ENCODE measurements at places on chromosomes 16 and 17.

DNA sequence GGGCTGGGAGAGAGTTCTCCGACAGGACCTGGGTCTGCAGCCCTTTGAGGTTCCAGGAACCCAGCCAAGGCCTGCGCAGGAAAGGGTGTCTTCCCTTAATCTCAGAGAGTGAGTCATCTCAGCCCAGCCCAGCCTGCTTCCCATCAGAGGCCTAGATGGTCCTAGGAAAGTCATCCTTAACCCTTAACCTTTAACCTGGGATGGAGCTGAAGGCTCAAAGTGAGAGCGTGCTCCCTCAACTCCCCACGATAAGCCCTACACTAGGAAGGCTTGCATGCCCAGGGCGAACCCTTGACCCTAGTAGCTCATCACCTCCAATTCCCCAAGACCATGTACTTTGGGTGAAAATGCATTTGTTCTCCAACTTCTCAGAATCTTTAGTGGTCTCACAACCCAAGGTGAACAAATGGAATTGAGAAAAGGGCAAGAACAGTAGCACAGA, 4.8 kb upstream of the ATXN7L3 start:
- no peak for DNase-seq

DNA sequence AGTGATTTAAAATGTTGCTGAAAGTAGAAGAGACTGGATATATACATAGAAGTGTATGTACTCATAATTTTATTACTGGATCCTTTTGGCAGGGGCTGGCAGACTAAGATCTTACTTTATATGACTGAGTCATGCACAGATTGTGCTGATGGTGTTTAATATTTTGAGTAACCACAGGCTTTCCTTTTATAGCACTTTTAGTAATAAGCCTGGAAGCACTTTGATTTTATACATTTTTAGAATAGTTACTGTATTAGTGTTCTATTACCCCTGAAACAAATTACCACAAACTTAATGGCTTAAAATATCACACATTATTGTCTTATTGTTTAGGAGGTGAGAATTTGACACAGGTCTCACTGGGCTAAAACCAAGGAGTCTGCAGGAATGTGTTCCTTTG, 113.4 kb upstream of the CDH8 start:
- no peak for DNase-seq

DNA sequence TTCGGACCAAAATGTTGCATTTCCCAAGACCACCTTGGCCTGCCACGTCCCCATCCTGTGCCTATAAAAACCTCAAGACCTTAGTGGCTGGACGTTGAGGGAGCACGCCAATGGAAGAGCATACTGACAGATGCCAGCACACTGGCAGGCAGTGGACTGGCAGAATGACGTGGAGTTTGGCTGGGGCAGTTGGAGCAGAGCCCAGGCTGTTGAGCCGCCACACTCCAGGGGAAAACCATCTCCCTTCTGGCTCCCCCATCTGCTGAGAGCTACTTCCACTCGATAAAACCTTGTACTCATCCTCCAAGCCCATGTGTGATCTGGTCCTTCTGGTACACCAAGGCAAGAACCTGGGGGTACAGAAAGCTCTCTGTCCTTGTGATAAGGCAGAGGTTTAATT, 494.1 kb downstream of the CDH11 start:
- no peak for DNase-seq

DNA sequence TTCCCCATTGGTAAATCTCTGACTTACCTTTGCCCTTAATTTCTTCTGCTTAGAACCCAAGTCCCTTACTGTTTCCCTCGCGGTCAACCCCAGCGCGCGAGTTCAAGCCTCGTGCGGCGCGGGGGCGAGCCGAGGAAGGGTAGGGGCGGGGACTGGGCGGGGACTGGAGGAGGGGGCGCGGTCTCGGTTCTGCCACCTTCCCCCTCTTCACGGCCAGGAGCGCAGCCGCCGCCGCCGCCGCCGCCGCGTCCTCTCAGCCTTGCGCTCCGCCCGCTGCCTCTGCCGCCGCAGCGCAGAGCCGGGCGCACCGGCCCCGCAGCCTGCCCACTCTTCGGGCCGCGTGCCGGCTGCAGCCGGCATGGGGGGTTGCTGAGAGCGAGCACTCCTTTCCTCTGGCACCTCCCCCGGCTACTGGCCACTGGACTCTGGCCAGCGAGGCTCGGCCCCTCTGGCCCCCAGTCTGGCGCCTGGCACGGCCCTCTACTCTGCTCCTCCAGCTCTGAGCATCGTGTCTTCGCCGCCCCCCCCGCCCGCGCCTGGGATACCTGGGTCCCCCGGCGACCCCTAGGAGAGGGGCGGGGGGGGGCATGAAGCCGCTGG, at the start of gene RAPGEFL1:
TSS of gene RAPGEFL1 (plus strand) at position 196 of the 600 bp plus-strand sequence. CDS start at position 588, 392 bp downstream.
- peak; percentile 83 for DNase-seq

DNA sequence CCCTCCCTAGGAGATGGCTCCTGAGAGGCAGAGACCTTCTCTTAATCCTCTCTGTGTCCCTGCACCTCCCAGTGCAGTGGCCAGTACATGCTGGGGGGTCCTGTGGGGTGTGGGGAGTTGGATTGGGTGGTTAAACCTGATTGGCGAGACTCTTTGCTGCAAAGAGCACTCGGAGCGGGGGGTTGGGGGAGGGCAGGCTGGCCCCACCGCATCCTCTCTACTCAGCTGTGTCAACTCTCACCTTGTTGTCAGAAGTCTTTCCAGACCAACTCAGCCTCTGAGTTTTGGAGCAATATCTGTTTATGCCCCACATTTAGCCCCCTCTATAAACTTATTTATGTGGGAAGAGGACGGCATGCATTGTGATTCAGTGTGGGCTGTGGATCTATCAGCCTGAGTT, 40.0 kb downstream of the SMARCE1 start:
- DNase-seq, result no peak

DNA sequence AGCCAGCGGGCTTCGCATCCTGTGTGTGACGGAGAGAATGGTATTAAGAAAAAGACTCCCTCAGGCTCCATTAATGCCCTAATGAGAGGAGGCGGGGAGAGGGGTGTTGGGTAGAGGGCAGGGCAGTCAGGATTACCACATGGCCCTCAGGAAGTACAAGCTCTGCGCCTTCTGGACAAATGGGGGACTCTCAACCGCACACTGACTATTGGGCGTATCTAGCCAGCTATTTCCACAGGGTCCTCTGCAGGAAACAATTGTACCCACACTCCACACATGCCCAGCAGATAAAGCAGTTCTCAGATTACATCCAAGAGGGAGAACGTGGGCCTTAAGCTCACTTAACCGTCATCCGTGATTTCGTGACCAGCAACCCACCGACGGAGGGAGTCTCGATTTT, 14.7 kb downstream of the NXN start:
- no peak for DNase-seq

DNA sequence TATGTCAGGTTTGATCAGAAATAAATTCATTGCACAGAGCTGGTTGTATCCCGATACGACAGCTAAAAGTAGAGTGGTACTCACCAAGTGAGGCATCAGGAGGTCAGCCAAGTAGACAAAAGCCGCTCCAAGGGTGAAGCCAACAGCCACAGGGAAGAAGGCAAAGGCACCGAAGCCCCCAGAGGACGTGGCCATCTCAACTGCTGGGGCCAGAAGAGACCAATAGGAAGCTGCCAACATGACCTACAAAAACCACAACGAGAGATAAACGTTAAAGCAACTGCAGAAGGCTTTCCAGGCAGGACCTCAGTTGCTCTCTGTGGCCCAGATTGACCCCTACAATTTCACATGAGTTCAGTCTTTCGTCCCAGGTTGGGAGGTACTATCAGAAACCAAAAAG, 61.0 kb downstream of the SLC39A11 start:
- no peak for DNase-seq

GRCh38 chr17:36722121-36722902, 120.9 kb downstream of the MRM1 start:
- DNase-seq, result peak; percentile 8

DNA sequence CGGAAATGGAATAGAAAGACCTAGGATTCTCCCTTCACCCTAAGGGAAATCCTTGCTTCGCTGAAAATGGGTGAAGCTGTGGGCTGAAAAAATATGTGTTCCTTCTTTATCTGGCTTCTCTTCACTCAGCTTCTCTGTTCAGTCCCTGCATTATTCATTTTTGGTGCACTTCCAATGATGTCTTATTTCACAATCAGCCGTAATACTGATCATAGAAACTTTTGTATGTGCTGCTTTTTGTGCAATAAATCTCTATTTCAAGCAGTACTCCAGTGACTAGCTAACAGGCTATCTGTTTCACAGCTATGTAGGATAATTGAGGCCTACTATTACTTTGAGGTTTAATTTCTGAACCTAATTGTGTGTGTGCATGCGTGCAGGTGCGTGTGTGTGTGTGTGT, 144.6 kb downstream of the FOXL1 start:
- DNase-seq, result no peak

DNA sequence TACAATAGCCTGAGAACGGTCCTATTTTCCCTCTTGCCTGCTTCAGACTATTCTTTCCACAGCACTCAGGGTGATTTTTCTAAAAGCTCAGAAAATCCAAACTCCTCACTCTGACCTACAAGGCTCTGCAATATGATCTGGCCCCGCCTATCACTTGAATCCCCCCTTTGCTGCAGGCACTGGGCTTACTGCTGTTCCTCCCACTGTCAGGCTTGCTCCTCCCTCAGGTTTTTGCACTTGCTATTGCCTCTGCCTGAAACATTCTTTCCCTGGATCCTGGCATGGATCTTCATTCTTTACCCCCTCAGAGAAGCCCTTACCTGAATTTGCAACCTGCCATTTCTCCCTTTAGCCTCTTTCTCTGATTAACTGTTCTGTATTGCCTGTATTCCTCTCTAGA, 52.3 kb downstream of the RPGRIP1L start:
- no peak for DNase-seq

DNA sequence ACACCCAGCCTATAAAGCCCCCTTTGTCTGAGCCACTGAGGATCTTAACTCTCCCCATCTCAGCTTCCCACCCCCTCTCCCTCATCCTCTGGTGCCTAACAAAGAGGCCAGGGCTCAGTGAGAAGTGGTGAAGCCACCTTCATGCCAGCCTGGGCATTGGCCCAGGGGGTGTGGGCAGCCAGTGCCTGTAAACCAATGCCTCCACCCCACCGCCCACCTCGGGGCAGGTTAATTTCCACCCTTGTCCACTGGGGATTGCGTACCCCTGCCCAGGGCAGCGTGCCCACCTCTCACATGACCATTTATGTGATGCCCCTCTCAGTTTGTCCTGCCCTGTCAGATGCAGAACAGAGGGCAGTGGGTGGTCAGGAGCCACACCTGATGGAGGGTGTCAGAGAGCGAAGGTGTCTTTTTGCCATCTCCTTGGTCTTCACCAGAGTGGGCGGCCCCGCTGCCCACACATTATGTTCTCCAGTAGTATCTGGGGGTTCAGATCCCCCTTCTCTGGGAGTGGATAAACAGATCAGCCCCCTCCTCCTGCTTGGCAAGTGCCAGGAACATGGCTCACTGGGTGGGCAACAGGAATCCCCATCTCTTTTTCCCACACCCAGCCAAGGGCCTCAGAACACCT, 10.1 kb upstream of the ARHGAP23 start:
- DNase-seq, result no peak

DNA sequence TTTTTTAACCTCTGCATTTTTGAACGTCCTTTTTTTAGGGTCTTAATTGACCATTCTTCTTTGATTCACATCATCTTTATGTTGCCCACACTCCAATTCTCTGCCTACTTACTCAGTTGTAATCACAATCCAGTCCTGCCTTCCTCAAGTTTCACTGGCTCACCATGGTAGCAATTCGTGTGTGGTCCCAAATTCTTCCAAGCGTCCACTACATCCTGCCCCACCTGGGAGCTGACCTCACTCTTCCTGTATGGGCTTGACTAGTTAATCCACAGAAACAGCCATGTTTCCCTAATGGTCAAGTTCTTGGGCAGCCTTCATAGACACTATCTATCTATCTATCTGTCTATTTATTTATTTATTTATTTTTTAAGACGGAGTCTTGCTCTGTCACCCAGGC, 7.1 kb downstream of the TLCD2 start:
- no peak for DNase-seq

- peak; percentile 61 for DNase-seq
Observed at GRCh38 chr17:49832840-49833599, 14.8 kb downstream of the TAC4 start.

DNA sequence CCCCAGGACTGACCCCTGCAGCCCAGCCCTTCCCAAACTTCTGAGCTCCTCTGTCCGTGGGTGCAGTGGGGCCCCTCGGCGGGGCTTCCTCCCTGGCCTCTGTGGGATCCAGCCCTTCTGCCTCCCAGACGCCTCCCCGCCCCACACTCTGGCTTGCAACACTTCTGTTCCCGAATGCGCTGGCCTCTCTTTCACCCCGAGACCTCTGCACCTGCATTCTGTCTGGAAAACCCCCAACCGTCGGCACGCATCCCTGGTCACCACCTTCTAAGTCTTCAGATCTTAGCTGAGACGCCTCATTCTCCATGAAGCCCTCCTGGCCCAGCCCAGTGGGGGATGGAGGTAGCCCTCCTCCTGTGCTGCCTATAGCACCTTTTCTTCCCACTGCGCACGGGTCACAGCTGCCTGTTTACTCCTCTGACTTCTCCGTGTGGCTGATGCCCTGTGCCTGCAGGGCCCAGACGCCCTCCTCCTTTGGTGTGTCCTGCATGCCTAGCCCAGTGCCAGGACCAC, 26.4 kb downstream of the TMEM235 start:
- DNase-seq, result no peak

- DNase-seq, result no peak
Observed at GRCh38 chr16:86791287-86792035, 213.1 kb downstream of the FOXL1 start.

GRCh38 chr17:50831471-50831928, 3.9 kb upstream of the WFIKKN2 start:
- DNase-seq, result no peak

GRCh38 chr17:6574687-6575595, 18.6 kb upstream of the PITPNM3 start:
- peak; percentile 95 for DNase-seq

- DNase-seq, result no peak
Observed at GRCh38 chr17:52294301-52294700, 135.8 kb upstream of the CA10 start.

DNA sequence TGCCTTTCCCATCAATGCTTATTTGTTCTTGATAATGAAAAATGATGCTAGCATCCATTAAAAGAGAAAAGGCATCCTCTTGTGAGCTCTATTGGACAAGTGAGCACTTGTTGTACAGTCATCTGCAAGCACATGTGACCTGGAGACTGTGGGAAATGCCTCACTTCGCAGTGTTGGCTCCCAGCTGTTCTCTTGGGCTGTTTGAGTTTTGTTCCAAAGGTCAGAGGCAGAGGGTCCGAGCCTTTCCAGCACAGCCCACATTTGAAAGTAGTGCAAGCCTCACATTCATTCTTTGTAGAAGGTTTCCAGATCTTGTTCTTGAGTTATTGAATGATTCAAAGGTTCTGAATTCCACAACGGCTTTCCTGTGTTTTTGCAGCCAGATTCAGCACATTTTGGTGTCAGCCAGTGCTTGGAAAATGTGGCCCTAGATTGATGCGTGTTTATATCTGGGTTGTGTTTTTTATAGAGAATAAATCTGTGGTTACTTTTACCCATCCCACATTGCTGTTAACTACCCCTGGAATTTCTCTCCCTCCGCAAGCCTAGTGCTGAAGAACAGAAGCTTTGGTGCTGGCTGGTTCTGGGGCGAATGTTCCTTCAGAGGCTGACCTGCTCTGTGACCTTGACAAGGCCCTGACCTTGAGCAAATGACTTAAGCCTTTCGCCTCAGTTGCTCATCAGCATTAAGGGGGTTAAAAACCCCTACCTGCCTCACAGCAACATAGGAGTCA, 49.8 kb downstream of the CDH1 start:
- DNase-seq, result no peak

GRCh38 chr17:4475001-4475400, 23.7 kb upstream of the SPNS2 start:
- DNase-seq, result no peak

- DNase-seq, result no peak
Observed at GRCh38 chr17:10657879-10658278, 770 bp upstream of the MYH3 start.

Data from inflammatory macrophage treated with lipopolysaccharide for 4 hours (primary cell).